ENCODE measurements at places on chromosomes 4 and X.

DNA sequence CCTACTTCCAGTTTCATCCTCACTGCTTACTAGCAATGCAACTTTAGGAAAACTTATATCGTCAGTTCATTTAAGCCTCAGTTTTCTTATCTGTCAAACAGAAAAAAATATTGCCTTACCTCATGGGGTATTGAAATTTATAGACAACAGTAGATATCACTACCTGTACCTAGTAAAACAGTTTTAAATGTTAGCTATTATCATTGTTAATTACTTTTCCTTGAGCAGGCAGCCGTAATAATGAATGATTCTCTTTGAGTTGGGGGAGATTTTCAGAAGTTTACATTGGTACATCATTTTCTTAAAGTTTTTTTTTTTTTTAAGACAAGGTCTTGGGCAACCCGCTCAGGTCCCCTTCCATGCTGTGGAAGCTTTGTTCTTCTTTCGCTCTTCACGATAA is 71.7 kb upstream of the BMPR1B start:
- DNase-seq, result no peak

DNA sequence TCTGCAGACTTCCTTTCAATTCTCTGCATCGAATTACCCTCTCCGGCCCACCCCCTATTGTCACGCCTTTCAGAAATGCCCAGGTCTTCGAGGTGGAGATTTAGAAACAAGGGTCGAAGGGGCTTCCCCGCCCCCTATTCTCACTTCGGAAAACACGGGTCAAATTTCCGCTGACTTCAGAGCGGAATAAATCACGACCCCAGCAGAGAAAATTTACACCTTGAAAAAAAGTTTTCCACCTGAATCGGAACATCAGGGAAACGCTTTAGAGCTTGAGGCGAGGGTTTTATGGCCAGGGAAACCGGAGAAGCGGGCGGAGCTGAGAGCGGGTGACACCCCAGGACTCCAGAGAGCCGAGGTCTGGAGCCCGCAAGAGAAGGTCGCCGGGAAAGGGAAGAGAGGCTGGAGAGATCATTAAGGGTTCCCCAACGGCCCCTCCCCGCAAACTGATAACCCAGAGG is 1.6 kb downstream of the SHISA3 start:
- DNase-seq, result peak; percentile 35

GRCh38 chr4:110837896-110838450 is 215.1 kb upstream of the PITX2 start:
- no peak for DNase-seq

DNA sequence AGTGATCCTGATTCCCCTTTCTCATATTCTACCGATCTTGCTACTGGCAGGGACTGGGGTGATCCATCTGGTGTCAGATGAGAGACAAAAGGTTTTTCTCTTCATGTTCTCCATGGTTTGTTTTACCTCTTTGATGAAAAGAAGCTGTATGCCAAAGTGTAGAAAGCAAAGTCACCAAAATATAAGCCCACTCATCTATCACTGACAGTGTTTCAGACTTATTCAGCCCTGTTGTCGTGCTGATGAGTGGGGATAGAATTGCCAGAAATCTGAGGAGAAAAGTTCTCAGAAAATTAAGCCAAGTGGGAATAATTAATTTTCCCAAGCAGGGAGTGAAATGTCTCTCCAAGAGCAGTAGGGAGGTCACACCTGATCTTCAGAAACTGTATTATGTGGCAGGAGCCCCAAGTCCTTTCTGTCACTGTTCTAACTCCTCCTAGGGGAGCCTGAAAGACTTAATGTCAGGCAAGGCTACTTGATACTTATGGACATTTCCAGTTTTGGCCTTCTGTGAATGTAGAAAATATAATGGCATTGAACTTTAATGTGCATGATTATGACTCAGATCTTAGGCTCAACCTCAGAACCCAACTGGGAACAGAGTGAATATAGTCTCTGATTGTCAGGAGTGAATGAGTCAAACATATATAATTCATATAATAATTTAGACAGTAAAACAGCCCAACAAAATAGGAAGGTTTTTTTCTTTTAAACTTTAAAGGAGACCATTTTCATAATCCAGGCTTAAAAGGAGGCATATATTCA is 298.1 kb downstream of the ANKRD50 start:
- no peak for DNase-seq

GRCh38 chrX:103518571-103518970 is 718 bp downstream of the RAB40A start:
- no peak for DNase-seq

DNA sequence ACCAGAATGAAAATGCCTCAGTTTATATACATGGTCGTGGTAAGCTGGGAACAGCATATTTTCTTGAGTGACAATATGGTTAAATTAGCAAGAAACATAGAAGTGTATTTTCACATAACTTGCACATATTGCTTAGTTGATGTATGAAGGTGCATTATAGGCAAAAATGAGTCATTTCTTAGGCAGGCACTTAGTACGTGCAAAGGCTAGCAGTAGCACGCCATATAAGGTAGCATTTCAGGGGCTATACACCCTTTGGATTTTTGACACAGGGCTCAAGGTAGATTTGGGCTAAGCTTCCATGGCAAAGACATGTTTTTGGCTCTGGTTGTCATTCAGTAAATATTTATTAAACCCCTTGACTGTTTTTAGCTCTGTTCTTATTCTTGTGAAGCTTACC is 33.1 kb downstream of the PCDH7 start:
- DNase-seq, result no peak

GRCh38 chrX:49177338-49177833 is 5.7 kb downstream of the PLP2 start:
- DNase-seq, result no peak

- DNase-seq, result no peak
Measured at GRCh38 chrX:13901354-13901753, 84.5 kb upstream of the GPM6B start.

DNA sequence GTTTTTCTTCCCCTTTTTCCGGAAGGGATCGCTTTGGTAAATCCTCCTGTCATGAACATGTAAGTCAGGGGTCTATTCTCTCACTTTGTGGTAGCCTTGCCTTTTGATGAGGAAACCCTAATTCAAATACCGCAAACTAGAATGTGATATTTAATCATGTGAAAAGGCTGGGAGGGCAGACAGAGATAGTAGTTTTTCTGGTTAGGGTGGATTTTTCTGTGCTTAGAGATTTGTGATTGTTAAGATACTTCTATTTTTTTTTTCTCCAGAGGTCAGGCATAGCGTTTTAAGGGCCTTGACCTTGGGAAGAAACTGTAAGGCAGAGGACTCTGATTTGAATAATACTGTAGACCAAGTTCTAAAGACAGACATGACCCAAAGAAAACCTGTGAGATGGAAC is 41.8 kb upstream of the PACRGL start:
- no peak for DNase-seq

- peak; percentile 63 for DNase-seq
Measured at GRCh38 chr4:186826846-186827533, 103.3 kb upstream of the FAT1 start.

GRCh38 chr4:54661169-54661568 is 3.4 kb downstream of the KIT start:
- no peak for DNase-seq

DNA sequence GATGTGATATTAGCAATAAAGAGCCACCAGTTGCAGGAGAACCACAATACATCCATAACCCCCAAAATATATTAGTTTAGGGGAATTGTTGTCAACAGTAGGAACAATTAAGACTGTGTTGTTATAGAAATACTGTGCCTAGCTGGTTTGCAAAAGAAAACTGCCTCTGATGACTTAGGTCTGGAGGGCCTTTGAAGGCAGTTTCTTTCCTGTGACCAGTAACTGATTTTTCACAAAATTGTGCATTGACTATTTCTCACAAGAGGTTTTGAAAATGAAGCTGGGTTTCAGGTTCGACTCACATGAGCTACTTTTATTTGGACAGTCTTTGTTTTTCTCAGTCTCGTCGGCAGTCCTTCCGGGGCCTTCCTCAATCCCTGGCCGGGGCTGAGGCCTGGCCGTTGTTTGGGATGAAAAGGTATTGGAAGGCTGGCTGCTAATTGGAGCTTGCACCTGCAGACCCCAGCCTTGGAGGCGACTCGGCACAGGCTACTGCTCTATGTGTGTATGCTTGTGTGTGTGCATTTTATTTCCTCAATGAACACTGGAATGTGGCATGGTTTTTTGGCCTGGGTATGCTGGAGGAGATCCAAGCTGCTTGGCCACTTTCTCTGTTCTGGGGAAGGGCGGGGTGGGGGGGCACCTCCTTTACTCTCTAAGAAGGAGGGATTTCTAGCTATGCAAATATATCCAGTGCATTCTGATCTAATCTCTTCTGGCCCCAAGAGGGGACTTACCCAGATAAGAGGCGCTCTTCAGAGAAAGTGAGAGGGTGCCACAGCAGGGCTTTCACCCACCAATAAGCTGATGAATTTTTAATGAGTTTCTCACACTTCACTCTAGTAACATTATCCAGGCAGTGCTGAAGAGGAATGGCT is 49.5 kb upstream of the LNX1 start:
- no peak for DNase-seq

DNA sequence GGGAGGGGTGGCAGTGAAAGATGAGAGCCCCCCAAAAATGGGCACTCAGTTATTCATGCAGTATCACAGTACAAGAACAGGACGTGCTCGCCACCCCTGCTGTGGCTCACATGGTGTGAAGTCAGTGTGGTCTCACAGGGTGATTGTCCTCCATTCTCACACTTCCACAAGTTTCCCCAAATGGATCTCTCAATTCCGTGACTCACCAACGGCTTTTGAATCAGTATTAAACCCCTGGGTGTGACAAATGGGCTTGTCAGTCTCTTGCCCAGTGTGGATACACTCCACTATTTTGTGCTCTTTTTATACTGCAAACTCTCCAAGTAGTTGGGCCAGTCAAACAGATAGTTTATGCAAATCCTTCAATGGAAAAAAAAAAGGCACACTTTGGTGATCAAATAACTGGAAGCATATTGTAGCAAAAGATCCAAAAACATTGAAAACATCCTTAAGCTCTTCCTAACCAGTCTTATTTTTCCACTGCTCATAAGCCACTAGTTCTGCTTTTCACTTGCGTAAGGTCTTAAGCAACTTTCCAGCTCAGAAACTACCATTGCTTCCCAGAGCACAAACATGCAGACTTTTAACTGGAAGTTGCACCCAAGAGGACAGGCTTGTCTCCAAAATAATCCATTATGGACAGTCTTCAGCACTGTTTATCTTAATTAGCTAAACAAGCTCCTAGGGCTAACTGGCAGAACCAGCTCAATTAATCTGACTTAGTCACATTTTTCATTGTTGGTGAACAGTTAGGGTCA is 365.7 kb downstream of the PPP3CA start:
- no peak for DNase-seq

- no peak for DNase-seq
Measured at GRCh38 chr4:6633091-6633906, 7.2 kb upstream of the MRFAP1 start.

- DNase-seq, result no peak
Measured at GRCh38 chrX:20011608-20012007, 20.7 kb upstream of the BCLAF3 start.

- no peak for DNase-seq
Measured at GRCh38 chr4:39204543-39204942, 22.2 kb downstream of the WDR19 start.

DNA sequence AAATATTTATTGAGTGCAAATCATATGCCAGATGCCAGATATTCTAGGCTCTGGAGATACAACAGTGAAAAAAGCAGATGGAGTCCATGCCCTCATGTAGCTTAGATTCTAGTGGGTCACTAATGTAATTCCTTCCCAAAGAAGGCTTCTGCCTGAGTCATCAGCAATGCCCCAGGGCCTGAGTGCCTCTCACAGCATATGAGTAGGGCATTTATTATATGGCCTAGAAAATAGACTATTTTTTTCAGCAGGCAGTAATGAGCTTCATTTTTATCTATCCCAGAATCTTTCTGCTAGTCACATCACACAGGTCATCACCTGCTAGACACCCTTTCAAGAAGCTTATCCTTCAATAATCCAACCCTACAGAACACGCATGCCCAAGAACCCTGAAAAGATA is 22.3 kb downstream of the TMEM31 start:
- no peak for DNase-seq

DNA sequence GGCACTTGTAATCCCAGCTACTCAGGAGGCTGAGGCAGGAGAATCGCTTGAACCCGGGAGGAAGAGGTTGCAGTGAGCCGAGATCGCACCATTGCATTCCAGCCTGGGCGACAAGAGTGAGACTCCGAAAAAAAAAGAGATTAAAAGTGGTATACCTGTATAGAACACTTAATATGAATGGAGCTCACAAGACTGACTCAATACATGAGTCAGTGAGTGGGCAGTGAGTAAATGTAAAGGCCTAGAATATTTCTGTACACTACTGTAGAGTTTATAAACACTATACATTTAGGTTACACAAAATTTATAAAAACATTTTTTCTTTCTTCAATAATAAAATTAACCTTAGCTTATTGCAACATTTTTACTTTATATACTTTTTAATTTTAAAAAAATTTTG is 93.8 kb downstream of the CENPC start:
- no peak for DNase-seq

DNA sequence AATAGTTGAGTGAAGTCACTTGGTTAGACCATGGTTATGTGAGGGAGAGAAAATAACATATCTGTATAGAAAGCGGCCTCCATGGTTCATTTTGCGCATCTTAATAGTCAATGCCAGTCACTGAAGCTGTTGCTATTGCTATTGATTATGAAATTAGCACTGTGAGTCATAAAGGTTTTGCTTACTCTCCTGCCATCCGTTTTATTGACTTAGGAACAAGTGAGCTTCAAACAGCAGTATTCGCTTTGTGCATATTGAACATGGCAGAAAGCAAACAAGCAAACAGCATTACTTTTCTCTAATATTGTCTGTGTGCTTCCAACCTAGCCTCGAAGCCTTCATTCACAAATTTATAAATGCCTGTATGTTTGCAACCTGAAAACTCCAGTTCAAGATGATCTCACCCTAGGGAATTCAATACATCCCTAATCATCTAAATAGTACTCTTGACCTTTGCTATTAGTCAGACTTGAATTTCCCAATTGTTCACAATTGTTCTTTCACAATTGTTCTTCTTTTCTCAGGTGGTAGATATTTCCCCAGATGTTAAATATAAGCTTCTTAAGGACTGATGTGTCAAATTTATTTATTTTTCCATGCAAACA is 55.9 kb upstream of the GABRA2 start:
- no peak for DNase-seq

DNA sequence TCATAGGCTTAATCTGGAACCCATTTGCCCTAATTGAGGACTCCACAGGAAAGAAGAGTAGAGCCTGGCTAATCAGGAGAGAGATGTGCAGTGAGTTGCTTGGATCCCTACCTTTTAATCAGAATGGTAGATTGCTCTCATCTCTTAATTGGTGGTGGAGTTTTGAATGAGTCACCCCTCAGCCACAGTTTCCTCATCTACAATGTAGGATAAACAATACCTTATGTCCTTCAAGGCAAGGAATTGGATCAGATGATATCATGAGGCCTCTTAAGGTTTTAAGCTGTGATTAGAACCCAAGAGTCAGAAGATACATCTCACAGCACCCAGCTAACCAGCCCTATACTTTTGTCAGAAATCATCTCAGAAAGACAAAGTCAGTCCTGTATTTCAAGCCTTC is 39.1 kb downstream of the PDGFRA start:
- DNase-seq, result no peak

- no peak for DNase-seq
Measured at GRCh38 chr4:47741200-47741599, 96.7 kb downstream of the CORIN start.

- no peak for DNase-seq
Measured at GRCh38 chrX:4944767-4945166, 1231.3 kb upstream of the PRKX start.

Measured in left hindlimb (tissue), 1 donor.